ENCODE measurements at places on chromosomes 6 and 20.

GRCh38 chr20:10221021-10221420 is 2.4 kb downstream of the SNAP25 start:
- DNase-seq: no peak

DNA sequence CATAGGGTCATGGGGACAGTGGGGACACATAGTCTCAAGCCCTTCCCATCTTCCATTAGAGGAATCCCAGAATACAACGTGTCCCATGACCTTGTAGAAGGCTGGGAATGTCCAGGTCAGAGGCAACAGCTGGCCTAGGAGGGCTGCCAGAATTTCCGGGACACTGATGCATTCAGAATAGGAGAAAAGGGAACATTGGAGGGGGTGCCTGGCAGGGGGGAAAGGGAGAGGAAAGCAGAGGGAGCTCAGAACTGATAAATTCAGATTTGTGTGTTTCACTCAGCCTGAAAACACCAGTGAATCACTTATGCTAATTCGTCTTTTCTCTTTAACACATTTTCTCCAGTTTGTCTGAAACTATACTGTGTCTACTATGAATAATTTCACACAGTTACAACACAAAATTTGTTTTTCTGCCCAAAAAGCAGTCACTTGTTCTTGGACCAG is 35.5 kb upstream of the BMP2 start:
- no peak for DNase-seq

DNA sequence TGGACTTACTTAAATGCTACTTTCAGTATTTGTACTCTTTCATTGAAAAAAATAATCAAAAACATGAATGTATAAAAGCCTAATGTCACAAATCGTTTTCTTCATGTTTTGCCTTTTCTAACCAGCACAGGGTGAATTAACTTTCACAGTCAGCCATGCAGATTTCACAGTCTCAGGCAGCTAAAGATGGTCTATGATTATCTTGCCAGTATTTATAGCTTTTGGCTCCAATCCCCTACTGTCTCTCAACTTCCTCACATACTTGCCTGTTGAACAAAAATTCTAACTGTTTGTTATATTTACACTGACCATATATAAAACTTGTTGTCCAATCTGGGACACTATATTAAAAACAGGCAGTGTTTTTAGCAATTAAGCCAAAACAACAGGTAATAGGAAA is 358.2 kb downstream of the ARHGAP18 start:
- DNase-seq: no peak

GRCh38 chr6:137709424-137710236 is 157.4 kb upstream of the TNFAIP3 start:
- DNase-seq: peak; percentile 36

- DNase-seq: no peak
Observed at GRCh38 chr6:80181352-80182081, 75.0 kb downstream of the BCKDHB start.

- DNase-seq: no peak
Observed at GRCh38 chr6:11868392-11868791, 89.8 kb upstream of the ADTRP start.
